Trophoblast cell (in vitro differentiated cells and primary cell): ENCODE measurements at places on chromosomes 3 and 15.

GRCh38 chr3:67854663-67855062, 200.3 kb upstream of the SUCLG2 start:
- no peak overlapping the region for H3K4me3 ChIP-seq
- no peak overlapping the region for H3K27ac ChIP-seq
- H3K36me3 ChIP-seq, result no peaks in the 10 kb centered on the region
- H3K27me3 ChIP-seq, result no peaks in the 10 kb centered on the region
- no peak for DNase-seq

- H3K36me3 ChIP-seq, result no peaks in the 10 kb centered on the region
- no peaks in the 10 kb centered on the region for H3K27me3 ChIP-seq
- no peak overlapping the region for H3K4me3 ChIP-seq
- DNase-seq, result no peak
- no peaks in the 10 kb centered on the region for H3K4me1 ChIP-seq
- H3K27ac ChIP-seq, result no peak overlapping the region
Observed at GRCh38 chr3:105431200-105431599, 64.5 kb downstream of the ALCAM start.

DNA sequence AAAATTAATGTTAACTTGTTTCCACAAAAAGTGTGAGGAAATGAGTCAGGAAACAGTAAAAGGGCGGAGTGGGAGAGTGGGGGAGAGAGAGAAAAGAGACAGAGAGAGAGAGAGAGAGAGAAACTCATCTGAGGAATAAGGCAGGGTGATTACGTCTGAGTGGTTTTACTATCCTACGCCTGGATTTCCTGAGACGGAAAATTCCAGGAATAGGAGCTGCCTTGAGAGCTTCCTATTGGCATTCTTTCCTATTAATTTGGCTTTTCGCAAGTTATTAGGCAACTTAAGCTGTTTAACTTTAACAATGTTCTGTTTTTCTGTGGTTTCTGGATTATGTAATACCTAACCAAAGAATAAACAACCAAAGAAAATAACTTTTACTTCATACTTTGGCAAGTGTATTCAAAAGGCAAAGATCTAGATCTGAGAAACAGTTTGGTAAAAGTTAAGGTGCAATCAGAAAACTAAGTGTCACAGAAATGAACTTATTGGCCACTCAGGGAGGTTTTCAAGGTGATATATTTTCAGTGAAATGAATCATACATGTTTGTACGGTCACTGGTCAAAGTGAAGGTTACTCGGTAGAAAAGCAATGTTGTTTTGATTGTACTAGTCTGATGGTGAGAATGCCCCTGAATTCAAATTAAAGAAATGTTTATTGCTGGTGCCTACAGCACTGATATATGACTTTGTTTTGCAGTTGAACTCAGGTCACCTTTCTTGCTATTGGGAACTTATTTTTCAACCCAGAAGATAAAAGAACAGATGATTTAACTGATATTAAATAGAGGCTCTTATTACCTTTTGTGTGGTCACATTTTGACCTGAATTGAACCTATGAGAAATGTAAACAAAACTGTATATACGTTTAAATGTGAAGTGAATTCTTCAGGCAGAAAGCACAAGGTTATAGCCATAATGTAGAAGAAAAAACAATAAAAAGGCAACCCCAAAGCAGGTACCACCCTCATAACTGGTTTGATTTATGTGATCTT, 39.9 kb upstream of the TNFSF10 start:
- H3K27me3 ChIP-seq, result no peaks in the 10 kb centered on the region
- no peak overlapping the region for H3K4me3 ChIP-seq

GRCh38 chr3:157916672-157917071, 189.5 kb downstream of the SHOX2 start:
- H3K4me3 ChIP-seq, result no peak overlapping the region
- H3K27ac ChIP-seq, result no peak overlapping the region
- no peaks in the 10 kb centered on the region for H3K4me1 ChIP-seq
- H3K36me3 ChIP-seq, result no peaks in the 10 kb centered on the region

- no peak overlapping the region for H3K4me3 ChIP-seq
- DNase-seq, result no peak
- H3K27ac ChIP-seq, result no peak overlapping the region
- peaks cover 5% of the 10 kb centered on the region for H3K4me1 ChIP-seq
Observed at GRCh38 chr15:99344639-99345038, 93.4 kb downstream of the LRRC28 start.

DNA sequence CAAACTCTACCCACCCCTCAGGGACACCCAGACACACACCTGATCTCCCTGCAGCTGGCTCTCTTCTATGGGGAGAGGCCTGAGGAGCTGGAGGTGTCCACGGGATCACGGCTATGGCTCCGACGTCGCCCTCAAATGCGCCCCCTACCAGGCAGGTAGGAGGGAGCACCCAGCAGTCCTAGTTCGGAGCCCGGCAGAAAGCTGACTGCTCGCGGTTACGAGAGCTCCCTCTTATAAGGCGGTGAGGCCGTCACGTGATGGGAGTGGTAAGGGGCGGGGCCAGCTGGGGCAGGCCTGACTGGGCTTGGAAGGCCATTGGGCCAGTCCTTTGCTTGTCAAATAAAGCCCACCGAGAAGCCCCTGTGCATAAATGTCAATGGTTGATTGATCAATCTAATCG, at the start of gene PRR20G:
Gene PRR20G, minus strand, starts transcription at position 207 of the 400 bp plus-strand sequence. CDS start 681 bp downstream, outside the sequence.
- no peak within 1 kb of the TSS for H3K4me3 ChIP-seq
- no peaks in the 10 kb centered on the region for H3K27me3 ChIP-seq
- H3K36me3 ChIP-seq, result no peaks in the 10 kb centered on the region
- no peak within 1 kb of the TSS for H3K27ac ChIP-seq

GRCh38 chr15:94097552-94097951, 133.8 kb upstream of the MCTP2 start:
- no peaks in the 10 kb centered on the region for H3K4me1 ChIP-seq
- H3K36me3 ChIP-seq, result no peaks in the 10 kb centered on the region
- DNase-seq, result no peak

- no peak overlapping the region for H3K4me3 ChIP-seq
- H3K27me3 ChIP-seq, result no peaks in the 10 kb centered on the region
- DNase-seq, result peak; percentile 95
- peaks cover 3% of the 10 kb centered on the region for H3K4me1 ChIP-seq
- peaks cover 1% of the 10 kb centered on the region for H3K36me3 ChIP-seq
- H3K27ac ChIP-seq, result peak overlapping the region; percentile 58
Observed at GRCh38 chr3:197889204-197889930, 60.6 kb upstream of the RPL35A start.

- no peak overlapping the region for H3K27ac ChIP-seq
- no peaks in the 10 kb centered on the region for H3K27me3 ChIP-seq
- no peak overlapping the region for H3K4me3 ChIP-seq
- H3K36me3 ChIP-seq, result no peaks in the 10 kb centered on the region
- H3K4me1 ChIP-seq, result no peaks in the 10 kb centered on the region
- DNase-seq, result no peak
Observed at GRCh38 chr3:161322781-161323568, 48.3 kb downstream of the SPTSSB start.

GRCh38 chr3:72462595-72463011, 385.6 kb downstream of the SHQ1 start:
- H3K27me3 ChIP-seq, result no peaks in the 10 kb centered on the region
- H3K27ac ChIP-seq, result no peak overlapping the region
- DNase-seq, result no peak
- H3K36me3 ChIP-seq, result no peaks in the 10 kb centered on the region
- no peak overlapping the region for H3K4me3 ChIP-seq

- H3K4me3 ChIP-seq, result no peak overlapping the region
- no peaks in the 10 kb centered on the region for H3K27me3 ChIP-seq
- DNase-seq, result peak; percentile 89
- peaks cover 29% of the 10 kb centered on the region for H3K4me1 ChIP-seq
- H3K36me3 ChIP-seq, result peaks cover 34% of the 10 kb centered on the region
Observed at GRCh38 chr3:15305359-15305844, 27.0 kb downstream of the SH3BP5 start.

DNA sequence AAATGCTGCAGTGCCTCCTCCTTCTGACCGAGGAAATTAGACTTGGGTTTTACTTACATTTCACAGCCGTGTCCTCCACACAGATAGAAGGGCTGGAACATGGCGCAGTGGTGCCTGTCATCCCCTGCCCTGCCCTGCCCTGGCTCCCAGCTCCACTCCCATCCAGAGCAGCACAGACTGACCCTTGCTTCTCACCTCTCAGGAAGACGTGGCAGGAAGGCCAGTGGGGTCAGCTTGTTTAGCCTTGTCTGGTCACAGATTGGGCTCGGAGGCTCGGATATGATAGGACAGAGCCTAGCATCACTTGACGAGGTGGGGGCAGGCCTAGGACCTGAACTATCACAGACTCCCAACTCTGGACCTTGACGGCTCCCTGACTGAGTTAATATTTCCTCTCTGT, 88.5 kb downstream of the LINGO1 start:
- no peaks in the 10 kb centered on the region for H3K27me3 ChIP-seq
- H3K36me3 ChIP-seq, result no peaks in the 10 kb centered on the region
- DNase-seq, result no peak

- no peaks in the 10 kb centered on the region for H3K27me3 ChIP-seq
- H3K4me3 ChIP-seq, result no peak overlapping the region
- no peaks in the 10 kb centered on the region for H3K4me1 ChIP-seq
- H3K27ac ChIP-seq, result no peak overlapping the region
- H3K36me3 ChIP-seq, result peaks cover 69% of the 10 kb centered on the region
- DNase-seq, result no peak
Observed at GRCh38 chr3:50117120-50117519, 28.4 kb downstream of the RBM5 start.

DNA sequence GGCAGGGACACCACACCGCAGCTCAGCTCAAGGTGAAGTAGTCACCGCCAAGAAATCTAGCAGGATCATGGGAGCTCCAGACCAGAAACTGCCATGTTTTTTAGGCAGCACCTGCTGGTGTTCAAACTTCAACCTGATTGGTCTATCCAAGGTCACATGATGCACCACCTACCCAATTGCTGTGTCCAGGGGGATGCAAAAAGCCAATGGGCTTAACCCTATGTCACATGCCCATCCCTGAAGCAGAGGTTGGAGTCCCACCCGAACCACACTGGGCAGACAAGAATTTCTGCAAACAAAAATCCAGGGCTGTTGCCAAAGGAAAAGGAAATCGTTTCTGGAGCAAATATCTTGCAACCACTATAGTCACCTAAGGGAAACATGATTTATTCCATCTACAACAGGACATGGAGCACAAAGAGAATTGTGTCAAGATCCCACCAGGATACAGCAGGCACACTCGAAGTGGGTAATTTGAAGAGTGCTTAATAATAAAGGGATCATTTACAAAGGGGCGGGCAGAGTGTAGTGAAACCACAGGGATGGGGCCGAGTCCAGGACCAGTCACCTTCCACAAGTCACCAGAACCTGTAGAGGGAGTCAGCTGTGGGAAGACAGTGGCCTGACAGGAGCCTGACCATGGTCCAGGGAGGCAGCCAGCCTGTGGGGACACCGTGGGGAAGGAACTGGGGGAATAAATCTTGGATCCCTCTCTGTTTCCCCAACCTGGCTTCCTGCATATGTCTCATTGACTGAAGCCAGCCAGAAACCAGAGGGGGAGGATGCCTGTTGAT, 34.2 kb upstream of the TSEN2 start:
- no peak for DNase-seq
- H3K4me3 ChIP-seq, result no peak overlapping the region
- H3K4me1 ChIP-seq, result peaks cover 9% of the 10 kb centered on the region
- no peaks in the 10 kb centered on the region for H3K27me3 ChIP-seq

GRCh38 chr3:156488767-156489166, 66.2 kb downstream of the SSR3 start:
- no peaks in the 10 kb centered on the region for H3K27me3 ChIP-seq
- H3K4me3 ChIP-seq, result no peak overlapping the region
- H3K36me3 ChIP-seq, result no peaks in the 10 kb centered on the region
- H3K4me1 ChIP-seq, result no peaks in the 10 kb centered on the region
- DNase-seq, result no peak
- H3K27ac ChIP-seq, result no peak overlapping the region

GRCh38 chr3:157023226-157023625, 136.7 kb downstream of the CCNL1 start:
- no peaks in the 10 kb centered on the region for H3K4me1 ChIP-seq
- no peaks in the 10 kb centered on the region for H3K27me3 ChIP-seq
- no peaks in the 10 kb centered on the region for H3K36me3 ChIP-seq

GRCh38 chr3:156472684-156473083, 82.2 kb downstream of the SSR3 start:
- H3K36me3 ChIP-seq, result no peaks in the 10 kb centered on the region
- no peak overlapping the region for H3K27ac ChIP-seq
- DNase-seq, result no peak
- no peak overlapping the region for H3K4me3 ChIP-seq
- no peaks in the 10 kb centered on the region for H3K27me3 ChIP-seq

DNA sequence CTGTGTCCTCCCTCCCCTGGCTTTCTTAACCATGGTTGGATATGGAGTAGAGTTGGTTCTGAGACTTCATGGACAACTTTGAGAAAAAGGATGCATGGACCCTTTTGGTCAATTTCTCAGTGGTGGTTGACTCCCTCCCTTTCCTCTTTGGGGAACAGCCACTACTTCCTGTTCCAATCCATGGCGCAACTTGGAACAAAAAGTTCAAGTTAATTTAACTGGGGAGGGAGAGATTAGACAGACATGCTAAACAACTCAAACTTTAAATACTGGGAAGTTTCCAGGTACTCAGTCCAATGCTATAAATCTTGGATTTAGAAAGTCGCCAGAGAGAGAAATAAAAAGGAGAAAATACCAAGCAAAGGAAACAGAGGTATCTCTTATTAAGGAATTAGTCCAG, 202.2 kb downstream of the PDZRN3 start:
- no peaks in the 10 kb centered on the region for H3K27me3 ChIP-seq
- no peak for DNase-seq
- H3K27ac ChIP-seq, result no peak overlapping the region

- no peaks in the 10 kb centered on the region for H3K4me1 ChIP-seq
- no peak for DNase-seq
- H3K36me3 ChIP-seq, result no peaks in the 10 kb centered on the region
Observed at GRCh38 chr3:160796089-160796812, 40.2 kb downstream of the PPM1L start.

GRCh38 chr3:12993517-12994356, 79.5 kb downstream of the IQSEC1 start:
- H3K27ac ChIP-seq, result peak overlapping the region; percentile 50
- no peaks in the 10 kb centered on the region for H3K27me3 ChIP-seq
- H3K4me1 ChIP-seq, result peaks cover 39% of the 10 kb centered on the region
- peak; percentile 55 for DNase-seq
- peak overlapping the region; percentile 90 for H3K4me3 ChIP-seq

GRCh38 chr3:17938313-17938712, 195.9 kb upstream of the TBC1D5 start:
- no peaks in the 10 kb centered on the region for H3K27me3 ChIP-seq
- H3K4me1 ChIP-seq, result no peaks in the 10 kb centered on the region
- DNase-seq, result no peak
- no peak overlapping the region for H3K27ac ChIP-seq
- no peak overlapping the region for H3K4me3 ChIP-seq
- H3K36me3 ChIP-seq, result no peaks in the 10 kb centered on the region
